ENCODE measurements at places on chromosomes 4 and X.
A peak's percentile ranks its signal among the peaks of the same experiment; 100 is the strongest.

- no peak for DNase-seq
Measured at GRCh38 chr4:103197765-103198110, 405 bp downstream of the CENPE start.

- no peak for DNase-seq
Measured at GRCh38 chr4:80073473-80074008, 512 bp upstream of the ANTXR2 start.

GRCh38 chr4:80360900-80361299, 25.4 kb downstream of the CFAP299 start:
- no peak for DNase-seq

DNA sequence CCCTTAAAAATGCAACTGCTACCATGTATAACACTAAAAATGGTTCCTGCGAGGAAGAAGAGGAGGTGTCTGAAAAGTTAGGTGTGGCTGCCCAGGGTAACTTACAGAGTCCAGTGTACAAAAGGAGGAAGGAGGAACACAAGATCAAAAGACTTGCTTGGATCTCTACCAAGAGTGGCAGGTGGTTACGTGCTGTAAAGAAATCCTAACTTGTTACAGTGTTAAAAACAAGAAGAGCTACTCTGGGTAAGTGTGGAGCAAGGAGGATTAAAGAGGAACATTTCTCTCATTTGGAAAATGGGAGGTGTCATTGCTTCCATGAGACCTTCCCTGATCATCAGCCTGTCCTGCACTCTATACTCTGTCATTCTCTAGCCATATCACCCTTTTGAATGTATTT, 242.0 kb downstream of the PTTG2 start:
- no peak for DNase-seq

GRCh38 chrX:16484338-16484737, 165.6 kb upstream of the S100G start:
- peak; percentile 60 for DNase-seq

DNA sequence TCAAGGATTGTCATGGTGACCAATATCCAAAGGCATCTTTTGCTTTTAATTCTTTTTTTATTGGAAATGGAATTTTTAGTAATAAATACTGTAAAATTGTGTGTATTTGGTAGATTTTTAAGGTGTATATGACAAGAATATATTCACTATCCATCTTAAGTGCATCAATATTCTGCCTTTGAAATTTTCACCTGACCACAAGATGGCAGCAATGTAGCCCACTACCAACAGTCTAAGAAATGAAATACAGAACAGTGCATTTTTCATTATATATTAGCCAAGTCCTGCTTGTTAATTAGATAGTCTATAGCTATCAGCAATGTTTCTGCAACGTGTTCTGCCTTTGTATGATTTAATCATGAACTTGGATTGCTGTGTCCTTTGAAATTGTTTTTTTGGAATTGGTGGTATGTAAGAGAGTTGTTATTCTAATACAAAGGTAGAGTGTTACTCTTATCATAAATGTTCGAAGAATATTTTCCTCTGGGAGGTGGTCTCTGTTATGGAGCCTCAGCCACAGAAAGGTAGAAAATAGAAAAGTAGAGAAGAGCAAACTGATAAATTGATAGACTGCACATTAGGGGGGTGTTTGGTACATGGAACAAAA, 38.2 kb downstream of the HPGDS start:
- DNase-seq, result peak; percentile 30

DNA sequence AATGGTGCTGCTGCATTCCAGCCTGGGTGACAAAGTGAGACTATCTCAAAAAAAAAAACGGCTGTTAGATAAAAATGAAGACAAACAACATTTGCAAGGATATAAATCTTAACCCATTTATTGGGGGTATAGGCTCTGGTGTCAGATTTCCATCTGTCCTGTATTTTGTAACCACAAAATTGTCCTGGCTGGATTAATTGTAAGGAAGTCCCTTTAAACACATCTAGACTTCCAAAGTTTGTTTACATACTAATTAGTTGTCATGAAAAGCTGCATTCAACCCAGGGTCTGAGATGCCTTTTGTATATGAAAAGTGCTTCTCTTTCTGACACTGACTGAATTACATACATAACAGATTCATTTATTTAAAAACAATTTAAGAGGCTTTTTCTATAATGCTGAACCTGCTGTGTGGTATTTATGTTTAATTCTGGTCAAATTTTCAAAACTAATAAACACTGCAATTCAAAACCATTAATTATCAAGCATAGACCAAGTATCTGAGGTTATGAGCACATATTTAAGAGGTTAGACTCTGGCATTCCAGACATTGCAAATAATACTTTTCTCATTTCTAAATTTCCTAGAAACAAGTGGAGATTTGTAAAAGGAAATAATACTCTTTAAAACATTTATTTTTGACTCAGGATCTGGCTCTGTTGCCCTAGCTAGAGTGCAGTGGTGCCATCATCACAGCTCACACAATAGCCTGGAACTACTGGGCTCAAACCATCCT, 17.5 kb upstream of the UGDH start:
- DNase-seq, result no peak

DNA sequence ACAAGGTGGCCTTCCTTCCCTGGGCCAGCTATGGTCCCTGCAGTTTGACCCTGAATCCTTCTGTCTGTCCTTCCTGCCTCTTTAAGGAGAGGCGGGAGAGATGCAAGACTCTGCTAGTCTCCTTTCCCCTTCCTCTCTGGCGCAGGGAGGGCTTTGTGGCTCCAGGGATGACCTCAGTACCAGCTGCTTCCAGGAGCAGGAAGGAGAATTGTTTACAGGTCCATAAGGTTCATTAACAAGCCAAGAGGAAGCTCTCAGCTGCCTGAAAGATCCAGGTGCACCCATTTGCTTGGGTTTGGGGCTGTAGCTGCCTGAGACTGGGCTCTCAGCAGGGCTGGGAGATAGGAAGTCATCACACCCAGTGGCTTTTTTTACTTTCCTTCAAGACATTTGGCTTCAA, 4.0 kb upstream of the FATE1 start:
- DNase-seq, result no peak

- DNase-seq, result no peak
Measured at GRCh38 chrX:133722756-133723155, 262.6 kb downstream of the GPC3 start.

DNA sequence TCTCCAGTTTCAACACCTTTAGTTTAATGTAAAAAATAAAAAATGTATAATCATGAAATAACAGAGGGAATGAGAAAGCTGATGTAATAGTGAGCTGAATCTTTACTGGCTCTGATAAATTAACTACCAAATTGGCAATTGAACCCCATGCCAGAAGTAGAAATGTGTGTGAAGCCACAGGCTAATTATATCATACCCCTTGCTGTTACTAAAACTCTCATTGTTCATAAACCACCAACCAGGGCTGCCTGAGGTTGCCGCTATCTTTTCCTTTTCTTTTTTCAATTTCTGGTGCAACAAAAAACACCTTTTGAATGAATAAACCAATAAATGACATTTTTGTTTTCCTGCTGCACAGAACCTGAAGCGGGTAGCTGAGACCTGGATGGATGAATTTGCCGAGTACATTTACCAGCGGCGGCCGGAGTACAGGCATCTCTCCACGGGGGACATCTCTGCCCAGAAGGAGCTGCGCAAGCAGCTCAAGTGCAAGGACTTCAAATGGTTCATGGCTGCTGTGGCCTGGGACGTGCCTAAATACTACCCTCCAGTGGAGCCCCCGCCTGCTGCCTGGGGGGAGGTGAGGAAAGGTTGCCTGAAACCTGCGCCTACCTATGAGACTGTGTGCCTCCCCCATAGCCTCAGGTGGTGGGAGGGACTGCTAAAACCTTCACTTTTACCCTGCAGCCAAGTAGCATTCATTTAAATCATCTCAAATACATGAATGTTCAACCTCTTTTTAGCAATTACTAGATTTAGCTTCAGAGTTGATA, 216.7 kb upstream of the GALNT7 start:
- DNase-seq, result no peak

GRCh38 chr4:78770091-78770642, 6.0 kb upstream of the BMP2K start:
- no peak for DNase-seq

DNA sequence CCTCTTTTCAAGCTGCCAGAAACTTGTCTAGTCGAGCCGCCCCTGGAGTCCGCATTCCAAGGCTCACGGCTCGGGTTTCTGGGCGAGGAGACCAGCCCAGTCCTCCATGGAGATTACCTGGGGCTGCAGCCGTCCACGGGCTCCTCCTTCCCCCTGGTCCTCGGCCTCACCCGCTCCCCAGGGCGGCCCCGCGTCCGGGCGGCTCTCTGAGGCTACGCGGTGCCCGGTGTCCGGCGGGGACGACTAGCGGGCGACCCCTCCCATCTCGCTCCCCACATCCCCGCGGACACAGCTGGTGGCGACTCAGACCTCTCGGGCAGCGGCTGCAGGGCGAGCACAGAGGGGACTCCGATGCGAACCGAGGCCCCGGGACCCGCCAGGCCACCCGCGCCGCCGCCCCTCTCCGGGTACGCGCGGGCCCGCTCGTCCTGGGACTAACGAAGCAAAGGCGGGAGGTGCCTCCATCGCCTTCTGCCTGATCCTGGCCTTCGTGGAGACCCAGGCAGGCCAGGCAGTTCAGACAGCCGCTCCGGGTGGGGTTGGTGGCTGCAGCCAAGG, 159.4 kb downstream of the TRAM1L1 start:
- DNase-seq, result peak; percentile 38

- no peak for DNase-seq
Measured at GRCh38 chrX:64642482-64642881, 247.2 kb upstream of the MTMR8 start.

- no peak for DNase-seq
Measured at GRCh38 chrX:66008328-66008970, 31.4 kb downstream of the VSIG4 start.

DNA sequence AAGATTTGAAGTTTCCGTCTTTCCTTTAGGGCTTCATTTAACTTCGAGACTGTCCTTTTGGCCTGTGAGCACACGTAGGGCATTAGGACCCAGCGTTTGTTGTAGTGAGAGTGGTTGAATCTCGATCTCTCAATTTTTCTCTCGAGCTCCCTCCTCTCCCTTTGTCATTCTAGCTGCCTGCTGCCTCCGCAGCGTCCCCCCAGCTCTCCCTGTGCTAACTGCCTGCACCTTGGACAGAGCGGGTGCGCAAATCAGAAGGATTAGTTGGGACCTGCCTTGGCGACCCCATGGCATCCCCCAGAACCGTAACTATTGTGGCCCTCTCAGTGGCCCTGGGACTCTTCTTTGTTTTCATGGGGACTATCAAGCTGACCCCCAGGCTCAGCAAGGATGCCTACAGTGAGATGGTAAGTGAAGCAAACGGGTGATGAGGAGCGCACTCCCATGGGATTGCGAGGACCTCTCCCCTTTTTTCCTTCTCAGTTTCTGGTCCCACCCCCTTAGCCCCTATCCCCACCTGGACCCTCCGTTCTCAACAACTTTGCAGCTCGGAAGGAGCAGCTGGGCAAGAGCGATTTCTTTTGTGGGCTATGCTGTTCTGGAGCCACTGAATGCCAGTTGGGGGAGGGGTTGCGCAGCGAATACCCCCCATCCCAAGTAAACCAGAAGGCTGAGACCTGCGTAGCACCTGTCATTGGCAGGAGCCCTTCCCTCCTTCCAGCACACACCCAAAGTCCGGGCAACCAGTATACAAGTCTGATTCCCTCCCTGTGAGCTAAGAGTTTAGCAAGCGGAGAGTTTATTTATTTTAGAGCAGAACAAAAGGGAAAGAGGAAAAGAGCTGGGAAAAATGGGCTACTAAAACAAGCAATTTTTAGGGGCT, at the start of gene TMEM35A:
TMEM35A (plus strand) TSS at position 164 of the 883 bp plus-strand sequence; CDS start at position 288, 124 bp downstream.
- no peak for DNase-seq

- no peak for DNase-seq
Measured at GRCh38 chr4:73735231-73735630, 5.1 kb upstream of the CXCL8 start.

DNA sequence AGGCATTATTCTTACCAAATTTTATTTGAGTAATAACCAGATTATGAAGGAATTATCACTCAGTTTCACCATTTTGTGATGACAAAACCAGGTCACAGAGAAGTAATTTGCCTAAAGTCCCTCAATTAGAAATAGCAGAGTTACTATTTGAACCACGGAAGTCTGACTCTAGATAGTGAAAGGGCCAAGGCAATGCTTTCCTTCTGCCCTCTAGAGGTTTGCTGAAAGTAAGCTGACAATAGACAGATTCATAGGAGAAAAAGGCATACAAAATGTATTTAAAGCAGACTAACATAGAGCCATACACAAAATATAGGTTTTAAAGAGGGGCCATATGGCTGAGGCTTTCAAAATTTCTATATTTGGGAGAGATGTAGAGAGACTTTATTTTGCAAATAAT, 43.1 kb downstream of the CXXC4 start:
- DNase-seq, result peak; percentile 4

DNA sequence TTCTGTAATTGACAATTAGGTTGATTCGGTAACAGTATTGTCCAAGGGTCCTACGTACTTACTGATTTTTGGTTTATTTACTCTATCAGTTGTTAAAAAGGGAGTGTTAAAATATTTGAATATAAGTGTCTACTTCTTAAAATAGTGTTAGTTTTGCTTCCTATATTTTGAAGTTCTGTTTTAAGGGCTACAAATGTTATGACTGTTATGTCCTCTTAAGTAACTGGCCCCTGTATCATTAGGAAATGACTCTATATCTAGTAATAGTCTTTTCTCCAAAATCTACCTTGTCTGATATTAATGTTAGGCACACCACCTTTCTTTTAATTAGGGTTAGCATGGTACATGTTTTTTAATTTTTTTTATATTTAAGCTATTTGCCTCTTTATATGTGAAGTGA, 30.1 kb downstream of the ANKRD50 start:
- DNase-seq, result no peak

DNA sequence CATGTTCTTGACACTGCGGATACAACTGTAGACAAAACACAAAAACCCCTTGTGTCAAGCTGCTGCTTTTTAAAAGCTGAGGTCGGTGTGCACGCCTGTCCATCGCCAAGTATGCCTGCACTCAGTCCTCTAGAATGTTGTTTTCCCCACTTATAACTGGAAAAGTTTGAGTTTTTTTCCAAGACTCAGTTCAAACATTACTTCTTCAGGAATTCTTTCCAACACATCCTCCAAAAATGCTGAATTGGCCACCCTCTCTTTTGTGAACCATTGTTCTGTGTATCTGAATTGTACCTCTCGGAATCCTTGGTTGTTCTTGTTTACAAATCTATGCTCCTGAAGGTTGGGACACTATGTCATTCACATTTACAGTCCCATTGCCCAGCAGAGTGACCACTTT, 94.6 kb downstream of the REELD1 start:
- DNase-seq, result no peak

- DNase-seq, result no peak
Measured at GRCh38 chrX:43753637-43754036, 97.5 kb downstream of the MAOA start.

DNA sequence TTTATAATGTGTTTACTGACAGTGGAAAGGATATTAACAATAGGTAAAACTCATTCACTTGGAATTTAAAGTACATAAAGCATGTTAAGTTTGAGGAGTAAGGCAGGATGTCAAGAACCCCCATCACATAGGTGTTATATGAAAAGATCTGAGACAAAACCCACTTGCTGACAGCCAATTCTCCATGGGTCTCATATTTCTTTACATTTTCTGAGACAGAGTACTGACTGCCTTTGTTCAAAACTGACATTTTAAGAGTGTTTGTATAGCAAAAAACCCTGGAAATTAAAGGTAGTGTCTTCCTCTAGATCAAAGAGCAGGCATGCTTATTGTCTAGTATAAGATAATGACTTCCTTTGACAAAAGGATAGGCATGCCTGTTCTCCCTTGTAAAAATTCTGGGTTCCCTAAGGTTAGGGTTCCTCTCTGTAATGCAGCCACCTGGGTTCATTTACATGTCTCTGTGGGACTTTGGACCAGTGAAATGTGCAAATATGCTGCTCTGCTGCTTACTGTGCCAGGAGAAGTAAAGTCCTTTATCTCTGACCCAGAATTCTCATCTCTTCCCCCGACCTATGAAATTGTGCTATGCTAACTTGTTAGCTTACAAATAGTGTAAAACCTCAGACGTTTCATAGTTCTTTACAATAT, 123.6 kb downstream of the PCDH18 start:
- no peak for DNase-seq
